Stimulated activated CD4-positive, alpha-beta T cell treated with anti-CD3 and anti-CD28 coated beads, Interleukin-2, amount 100 ng/mL, for 48 hours (primary cell): ENCODE measurements at places on chromosomes 1 and 21.

- no peak for DNase-seq
Observed at GRCh38 chr1:117594261-117594990, 11.4 kb upstream of the TENT5C start.

DNA sequence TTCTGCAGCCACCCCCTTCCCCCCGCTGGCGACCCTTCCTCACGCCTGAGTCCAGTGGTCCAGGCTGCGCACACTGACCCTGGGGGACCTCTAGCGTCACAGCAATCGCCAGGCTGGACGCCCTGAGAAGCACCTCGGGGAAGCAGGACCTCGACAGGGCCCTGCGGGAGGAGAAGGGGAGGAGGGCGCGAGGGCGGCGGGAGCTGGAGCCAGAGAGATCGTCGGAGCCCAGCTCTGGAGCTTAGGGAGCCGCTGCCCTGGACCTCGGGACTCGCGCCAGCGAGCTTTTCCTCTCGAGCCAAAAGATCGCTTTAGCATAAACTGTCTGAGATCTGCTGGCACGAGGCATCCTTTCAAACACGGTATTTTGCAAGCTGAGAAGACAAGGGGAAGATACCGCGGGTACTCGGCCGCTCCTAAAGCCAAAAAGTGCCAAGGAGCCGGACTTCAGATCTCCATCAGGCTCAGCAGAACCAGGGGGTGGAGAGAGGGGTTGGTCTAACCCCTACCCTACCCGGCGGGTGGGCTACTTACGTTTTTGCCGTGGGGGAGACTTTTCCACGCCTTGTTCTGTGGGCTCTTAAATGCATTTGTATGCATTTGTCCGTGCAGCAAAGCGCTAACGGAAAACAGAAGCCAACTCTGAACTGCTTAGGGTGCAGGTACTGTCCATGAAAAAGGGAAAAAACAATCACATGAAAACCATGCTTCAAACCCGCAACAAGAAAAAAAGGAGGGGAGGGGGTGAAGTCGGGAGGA lies 586 bp downstream of the COL24A1 start:
- no peak for DNase-seq

GRCh38 chr1:41366455-41367287 lies 5.4 kb downstream of the FOXO6 start:
- DNase-seq = no peak

DNA sequence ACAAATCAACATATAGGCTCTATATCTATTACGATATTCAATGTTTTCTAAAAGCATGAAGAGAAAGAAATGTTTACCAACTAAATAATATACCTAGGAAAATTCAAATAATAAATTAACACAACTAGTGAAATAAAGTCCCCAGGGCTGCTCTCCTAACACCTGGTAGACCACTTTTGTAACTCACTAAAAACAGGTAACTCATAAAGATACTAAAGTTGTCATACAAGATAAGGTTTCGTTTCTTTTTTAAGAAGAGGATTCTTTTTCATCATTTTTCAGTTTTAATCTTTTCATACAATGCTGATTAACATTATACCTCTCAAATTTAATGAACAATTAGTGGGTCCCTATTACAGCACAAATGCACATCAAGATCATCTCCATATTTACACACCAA lies 99.0 kb downstream of the ZZZ3 start:
- DNase-seq = no peak

GRCh38 chr1:90936061-90936460 lies 85.8 kb downstream of the ZNF644 start:
- DNase-seq = no peak

GRCh38 chr1:185676969-185677368 lies 57.2 kb upstream of the HMCN1 start:
- no peak for DNase-seq

DNA sequence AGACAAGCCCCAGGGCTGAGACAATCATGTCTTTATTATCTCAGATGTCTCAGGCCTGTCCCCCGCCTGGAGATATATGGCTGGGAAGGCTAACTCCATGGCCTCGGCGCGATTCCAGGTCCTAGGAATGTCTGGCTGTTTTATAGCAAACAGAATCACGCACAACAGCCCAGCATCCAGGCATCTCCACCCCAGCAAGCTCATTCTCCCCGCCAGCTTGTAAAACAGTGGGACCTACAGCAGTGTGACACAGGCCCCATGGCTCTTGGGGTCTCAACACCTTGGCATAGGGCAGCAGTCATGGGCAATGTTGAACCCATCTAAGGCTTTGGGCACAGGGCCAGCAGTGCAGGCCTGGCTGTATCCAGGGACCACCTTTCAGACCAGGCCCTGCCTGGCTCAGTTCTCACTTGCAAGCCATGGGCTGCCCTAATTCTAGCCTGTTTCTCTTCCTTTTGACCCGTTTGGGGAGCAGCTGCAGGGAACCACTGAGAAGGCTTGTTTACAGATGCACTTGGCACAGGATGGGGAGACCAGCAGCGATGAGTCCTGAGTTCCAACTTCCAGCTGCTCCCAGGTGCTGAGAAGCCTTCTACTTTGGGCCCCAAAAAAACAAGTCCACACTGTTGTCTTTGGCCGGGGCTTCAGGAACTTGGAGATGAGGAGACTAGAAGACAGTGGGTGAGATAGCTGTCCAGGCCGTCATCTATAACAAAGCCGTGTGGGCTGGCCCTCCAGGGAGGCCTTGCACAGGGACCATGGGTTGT lies 34.4 kb downstream of the WNT4 start:
- no peak for DNase-seq

DNA sequence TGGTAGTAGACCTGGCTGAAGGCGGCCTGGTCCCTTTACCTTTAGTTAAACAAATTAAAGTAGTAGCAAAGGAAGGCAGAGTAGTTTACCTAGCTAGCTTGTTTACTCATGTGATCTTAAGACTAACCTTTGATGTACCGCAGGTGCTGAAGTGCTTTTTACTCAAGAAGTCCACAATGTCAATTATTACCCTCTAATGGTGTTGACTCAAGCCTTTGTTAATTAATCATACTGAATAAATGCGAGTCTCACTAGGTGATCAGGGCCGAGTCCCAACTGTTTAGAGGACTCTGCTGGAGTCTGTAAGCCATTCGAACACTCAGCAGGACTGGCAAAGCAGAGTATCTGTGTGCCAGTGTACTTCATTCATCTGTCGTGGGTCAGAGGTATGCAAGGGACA lies 381.1 kb upstream of the NCAM2 start:
- DNase-seq = no peak

GRCh38 chr1:70504821-70505193 lies 93.7 kb downstream of the CTH start:
- DNase-seq = no peak

- DNase-seq = peak; percentile 0
Observed at GRCh38 chr1:240946926-240947325, 335.0 kb upstream of the GREM2 start.

DNA sequence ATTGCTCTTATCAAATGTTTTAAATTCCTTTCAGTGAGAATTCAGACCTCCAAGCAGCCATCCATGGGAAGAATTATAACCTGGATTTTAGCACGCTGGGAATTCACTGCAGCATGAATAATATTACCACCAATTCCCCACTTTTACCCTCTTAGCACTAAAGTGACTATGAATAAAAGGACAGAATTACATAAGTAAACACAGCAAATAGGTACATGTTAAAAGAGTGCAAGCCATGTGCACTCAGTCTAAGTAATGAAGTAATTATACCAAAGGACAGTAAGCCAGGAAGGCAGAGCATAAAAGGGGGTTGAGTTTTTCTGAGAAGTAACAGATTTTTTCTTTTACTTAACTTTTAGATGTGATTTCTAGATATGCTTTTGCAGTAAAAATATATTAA lies 176.3 kb downstream of the DENND1B start:
- no peak for DNase-seq

- DNase-seq = no peak
Observed at GRCh38 chr21:25313829-25314228, 293.5 kb downstream of the MRPL39 start.

DNA sequence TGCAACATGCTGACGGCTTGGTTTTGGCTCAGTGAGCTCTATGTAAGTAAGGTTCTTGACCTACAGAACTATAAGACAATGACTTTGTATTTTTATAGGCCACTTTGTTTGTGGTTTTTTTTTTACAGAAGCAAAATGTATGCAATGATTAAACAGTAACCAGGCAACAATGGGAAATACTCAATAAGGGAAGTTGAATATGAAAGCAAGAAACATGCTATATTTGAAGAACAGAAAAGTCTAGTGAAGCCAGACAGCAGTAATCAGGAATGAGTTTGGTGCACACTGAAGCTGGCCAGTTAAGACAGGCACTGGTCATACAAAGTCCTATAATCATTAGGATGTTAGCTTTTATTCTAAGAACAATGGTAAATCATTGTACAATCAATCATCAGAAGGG lies 1926.8 kb downstream of the NCAM2 start:
- no peak for DNase-seq

DNA sequence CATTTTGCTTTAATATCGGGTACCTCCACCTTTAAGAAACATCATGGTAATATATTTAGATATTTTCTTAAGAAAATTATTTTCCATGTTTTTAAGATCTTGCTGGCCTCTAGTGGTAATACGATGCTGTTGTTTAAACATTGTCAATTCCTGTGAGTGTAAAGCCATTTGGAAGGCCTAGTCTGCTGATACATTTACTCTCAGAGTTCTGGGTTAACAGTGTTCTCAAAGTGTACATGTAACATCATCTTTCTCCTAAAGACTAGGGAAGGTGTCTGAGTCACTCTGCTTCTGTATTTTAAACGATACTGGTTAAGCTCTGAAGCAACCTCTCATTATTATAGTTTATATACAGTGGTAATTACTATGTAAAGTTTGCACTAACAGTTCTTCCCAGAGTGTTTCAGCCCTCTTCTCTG lies 189.1 kb downstream of the RASAL2 start:
- no peak for DNase-seq

DNA sequence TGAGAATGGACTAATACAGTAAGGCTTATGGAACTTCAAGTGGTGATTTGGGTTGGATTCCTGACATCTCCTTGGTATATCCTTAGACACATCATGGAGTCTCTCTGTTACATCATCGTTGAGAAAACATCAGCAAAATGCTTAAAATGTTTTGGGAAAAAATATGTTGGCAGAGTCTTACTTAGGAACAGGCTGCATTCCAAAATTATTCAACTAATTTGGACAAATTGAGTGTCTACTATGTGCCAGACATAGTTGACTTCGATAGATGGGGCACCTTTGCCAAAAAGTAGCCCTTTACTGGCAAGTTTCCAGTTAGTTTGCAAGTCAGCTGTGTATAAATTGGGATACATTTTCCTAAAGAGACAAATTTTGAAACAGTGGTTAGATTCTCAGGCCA lies 253.4 kb upstream of the ST6GALNAC5 start:
- DNase-seq = no peak

DNA sequence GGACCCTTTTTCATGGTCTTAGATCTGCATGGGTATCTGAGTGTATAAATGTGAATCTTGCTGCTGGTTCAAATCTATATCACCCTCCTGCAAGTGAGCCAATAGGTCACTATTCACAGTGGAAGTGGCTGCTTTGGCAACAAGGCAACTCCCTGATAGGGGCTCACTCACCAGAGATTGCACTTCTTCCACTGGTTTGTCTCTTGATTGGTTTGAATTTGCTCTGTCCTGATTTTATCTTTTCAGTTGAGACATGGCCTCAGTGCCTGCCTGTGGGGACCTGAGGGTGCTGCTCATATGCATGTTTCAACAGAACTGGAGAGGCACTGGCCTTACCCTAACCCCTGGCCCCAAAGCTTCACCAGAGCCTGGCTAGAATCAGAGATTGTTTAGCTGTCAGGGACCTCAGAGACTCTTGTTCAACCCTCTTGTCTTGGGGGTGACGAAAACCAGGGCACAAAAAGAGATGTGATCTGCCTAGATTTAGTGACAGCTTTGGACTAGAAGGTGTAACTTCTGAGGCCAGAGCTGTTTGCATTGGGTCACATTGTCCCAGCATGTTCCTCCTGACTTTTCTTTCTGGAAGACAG lies 16.9 kb downstream of the AVPR1B start:
- no peak for DNase-seq

DNA sequence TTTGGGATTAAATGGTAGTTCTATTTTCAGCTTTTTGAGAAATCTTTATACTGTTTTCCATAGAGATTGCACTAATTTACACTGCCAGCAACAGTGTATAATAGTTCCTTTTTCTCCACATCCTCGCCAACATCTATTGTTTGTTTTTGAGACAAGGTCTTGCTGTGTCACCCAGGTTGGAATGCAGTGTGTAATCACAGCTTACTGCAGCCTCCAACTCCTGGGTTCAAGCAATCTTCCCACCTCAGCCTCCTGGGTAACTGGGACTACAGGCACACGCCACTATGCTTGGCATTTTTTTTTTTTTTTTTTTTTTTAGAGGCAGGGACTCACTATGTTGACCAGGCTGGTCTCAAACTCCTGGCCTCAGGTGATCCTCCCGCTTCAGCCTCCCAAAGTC lies 164.5 kb upstream of the CXADR start:
- no peak for DNase-seq

- DNase-seq = no peak
Observed at GRCh38 chr1:113928187-113928930, 765 bp upstream of the HIPK1 start.

DNA sequence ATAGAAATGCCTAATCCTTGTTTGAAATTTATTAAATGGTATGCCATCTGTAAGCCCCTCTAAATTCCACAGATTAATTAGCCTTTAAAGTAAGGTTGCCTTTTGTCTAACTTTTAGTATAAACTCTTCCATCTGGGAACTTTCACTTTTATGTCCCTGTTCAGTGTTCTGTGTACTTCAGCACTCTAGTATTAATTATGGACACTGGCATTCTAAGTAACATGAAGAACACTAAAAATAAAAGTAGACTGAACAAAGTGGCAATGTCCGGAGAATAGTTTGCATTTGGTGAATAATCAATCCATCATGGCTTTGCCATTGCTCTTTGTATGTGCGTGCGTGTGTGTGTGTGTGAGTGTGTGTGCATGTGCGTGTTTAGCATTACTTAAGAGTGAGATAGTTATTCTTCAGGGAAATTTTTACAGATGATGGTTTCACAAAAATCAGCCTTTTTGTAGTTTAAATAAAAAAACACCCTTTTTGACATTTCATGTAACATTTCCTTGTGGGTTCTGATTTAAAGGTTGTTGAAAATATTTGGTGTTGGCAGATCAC lies 51.1 kb downstream of the ATF6 start:
- DNase-seq = no peak

- no peak for DNase-seq
Observed at GRCh38 chr1:242966892-242967291, 288.2 kb downstream of the CEP170 start.

- peak; percentile 54 for DNase-seq
Observed at GRCh38 chr1:154157520-154158306, 2.8 kb upstream of the NUP210L start.

GRCh38 chr1:161119092-161119903 lies 1.4 kb downstream of the NIT1 start:
- DNase-seq = peak; percentile 52
